ENCODE measurements at places on chromosomes 3 and 15.

DNA sequence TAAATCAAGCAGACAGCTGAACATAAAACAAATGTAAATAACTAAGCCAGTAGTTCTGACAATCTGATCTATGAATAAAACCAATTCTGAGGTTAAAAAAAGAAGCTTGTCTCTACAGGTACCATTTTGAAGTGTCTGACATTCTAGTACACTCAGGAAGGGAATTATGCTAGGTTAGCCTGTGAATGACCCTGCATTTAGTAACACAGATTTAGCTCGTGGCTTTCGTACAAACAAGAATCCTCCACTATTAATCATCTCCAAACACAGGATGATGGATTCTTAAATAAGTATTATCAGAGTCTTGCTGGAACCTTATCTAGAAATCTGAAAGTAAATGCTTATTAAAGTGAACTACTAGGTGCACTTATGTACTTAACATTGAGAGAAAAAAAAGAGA, 1120.1 kb downstream of the ROBO1 start:
- no peak for DNase-seq

- no peak for DNase-seq
Measured at GRCh38 chr3:194702545-194702944, 16.9 kb downstream of the FAM43A start.

DNA sequence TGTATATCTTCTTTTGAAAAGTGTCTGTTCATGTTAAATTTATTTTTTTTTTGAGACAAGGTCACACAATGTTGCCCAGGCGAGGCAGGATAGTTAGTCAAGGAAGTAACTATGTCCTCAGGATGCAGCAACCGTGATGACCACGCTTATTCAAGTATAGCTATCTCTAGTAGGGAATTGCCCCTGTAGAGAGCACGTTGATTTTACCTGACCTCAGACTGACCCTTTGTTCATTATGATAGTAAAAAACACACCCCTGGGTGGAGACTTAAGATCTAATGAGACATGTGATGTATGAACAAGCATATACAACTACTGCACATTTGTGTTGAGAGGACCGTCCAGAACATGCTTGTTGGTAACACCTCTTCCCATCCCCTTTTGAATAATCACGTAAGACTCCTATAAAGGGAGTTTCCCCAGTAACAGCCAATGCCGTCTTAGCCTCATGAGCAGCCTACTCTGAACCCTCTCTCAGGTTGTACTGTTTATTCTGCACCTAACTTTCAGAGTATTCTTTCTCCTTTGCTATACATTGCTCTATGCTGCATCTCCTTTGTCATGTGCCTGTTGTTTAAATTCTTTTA, 32.9 kb downstream of the ZNF621 start:
- no peak for DNase-seq

DNA sequence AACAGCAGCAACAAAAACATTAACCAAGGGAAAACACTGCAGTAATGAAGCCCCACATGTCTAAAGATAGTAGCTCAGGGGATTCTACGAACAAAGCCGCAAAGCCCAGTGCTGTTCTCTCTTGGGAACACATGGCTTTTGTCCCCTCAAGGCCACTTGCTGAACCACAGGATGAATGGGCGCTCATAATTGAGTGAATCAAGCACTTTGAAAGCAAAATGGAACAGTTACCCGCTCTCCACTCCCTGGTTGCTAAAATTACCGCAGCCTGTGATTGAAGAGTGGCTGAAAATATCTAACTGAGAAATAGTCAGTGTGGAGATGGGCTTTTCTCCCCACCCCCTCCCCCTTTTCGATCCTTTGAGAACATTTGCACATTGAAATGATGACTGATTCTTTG, 39.6 kb downstream of the RASGRF1 start:
- no peak for DNase-seq

DNA sequence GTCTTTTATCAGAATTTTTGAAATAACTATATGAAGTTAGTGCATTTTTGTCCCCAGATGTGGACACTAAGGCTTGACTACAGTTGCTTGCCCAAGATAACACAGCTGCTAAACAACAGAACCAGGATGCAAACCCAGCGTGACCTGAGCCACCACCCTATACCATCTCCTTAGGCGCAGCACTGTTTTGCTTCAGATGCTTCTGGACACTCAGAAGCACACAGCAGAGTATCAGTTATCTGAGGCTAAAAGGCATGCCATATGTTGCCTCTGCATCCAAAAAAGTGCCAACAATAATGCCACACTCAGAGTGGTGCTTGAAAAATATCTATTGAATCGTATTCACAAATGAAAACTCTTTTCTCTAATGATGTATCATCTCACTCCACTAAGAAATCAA, 24.5 kb downstream of the KCNMB2 start:
- no peak for DNase-seq

GRCh38 chr15:93093765-93094164, 4.8 kb upstream of the RGMA start:
- DNase-seq, result no peak

Measured in endodermal cell (in vitro differentiated cells).